HAP-1 (cell line): ENCODE measurements at places on chromosomes 11 and 22.
A peak's percentile ranks its signal among the peaks of the same experiment; 100 is the strongest.

DNA sequence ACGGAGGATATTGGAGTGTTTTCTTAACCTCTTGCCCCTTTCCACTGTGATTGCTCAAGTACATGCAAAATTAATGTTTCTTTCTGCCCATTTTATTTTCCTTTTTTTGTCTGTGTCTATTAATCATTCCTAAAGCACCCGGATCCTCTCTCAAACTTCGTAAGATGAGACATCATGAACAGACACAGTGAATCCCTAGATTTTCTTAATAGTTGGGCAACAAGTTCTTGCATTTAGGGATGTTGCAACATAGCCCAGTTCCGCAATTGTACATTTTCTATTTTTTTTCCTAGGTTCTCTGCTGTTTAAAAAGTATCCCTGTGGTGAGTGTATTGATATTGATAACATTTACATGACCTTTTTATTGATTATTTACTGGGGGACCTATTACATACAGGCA is 2.9 kb downstream of the FAM111A start:
- no peak for DNase-seq

- DNase-seq: no peak
These were observed 1.4 kb downstream of the OTOG start for GRCh38 chr11:17548444-17548843.

DNA sequence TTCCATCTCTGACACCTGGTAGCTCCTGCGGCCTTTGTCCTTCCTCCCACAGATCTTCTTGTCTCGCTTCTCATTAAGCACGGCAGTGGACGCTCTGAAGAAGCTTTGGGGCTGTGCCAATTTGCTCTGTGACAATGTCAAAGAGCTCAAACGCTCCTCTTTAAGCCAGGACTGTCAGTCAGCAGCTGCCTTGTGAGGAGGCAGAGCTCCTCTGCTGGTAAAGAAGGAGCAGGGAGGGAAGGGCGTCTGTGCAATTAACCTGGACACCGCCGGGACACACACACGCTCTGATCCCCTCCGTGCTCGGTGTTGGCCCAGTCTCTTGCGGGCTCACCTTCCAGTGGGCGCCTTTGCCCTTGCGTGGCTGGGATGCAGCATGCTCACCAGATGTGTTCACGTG is 373.9 kb downstream of the BRD1 start:
- DNase-seq: no peak

DNA sequence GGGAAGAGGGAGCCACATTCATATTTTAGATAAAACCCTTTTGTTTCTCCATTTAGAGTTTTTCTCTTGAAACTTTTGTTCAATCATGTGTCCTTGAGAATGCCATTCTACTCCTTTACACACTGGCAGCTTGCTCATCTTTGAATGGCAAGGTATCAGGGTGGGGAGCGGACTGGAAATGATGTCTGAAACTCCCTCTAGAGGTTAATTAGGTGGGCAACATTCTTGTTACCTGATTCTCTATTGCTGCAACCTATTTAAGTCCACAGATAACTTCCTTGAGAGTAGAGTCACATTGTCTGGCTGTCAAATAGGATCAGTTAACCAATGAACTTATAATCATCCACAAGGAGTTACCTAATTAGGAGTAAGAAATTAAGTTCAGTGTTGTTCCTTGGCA is 533.6 kb upstream of the API5 start:
- no peak for DNase-seq

DNA sequence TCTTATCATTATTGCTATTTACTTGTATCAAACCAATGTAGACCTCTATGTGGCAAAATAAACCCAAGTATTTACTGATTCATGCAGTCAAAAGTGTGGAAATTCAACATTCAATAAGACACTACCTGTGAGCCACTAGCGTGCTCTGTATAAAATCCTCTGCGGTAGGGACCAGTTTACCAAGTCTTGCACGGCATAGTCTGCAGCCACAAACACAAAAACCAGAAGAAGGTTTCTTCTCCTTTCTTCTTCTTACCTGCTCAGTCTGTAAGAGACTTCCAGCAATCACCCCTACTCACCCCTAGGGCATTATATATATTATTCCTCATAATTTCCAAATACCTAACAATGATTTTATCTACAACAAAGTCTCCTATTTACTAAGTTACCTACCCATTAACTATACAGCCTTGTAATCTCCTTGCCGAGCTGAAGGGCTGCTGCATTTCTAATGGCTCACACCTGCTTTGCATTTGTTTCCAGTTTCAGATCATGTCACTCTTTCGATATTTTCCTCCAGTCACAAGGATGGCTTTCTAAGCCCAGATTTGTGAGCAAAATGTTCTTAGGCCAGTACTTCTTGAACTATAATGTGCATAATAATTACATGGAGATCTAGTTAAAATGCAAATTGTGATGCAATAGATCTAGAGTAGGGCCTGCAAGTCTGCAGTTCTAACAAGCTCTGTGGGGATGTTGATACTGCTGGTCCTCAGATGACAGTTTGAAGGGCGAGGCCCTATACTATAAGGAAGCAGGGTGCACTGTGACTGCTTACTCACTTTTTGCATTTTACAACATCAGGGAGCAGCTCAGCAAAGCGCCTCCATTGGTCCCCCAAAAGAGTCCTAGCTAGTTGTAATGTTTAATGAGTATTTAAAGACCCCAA is 191.9 kb upstream of the DDI1 start:
- no peak for DNase-seq

GRCh38 chr22:45577746-45578523 is 75.3 kb downstream of the FBLN1 start:
- DNase-seq: peak; percentile 66

DNA sequence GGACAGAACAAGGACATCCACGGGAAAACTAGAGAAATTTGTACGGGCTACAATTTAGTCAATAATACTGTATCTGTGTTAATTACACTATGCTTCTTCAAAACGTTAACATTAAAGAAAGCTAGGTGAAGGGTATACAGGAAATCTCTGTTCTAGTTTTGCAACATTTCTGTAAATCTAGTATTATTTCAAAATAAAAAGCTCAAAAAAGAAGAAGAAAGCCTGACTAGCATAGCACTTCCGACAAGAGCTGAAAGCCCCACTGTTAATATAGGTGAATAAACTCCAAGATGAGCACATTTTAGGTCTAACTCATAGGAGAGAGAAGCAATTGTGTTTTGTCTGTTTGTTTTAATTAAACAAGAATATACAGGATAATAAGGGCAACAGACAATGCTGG is 299.7 kb downstream of the TTC28 start:
- no peak for DNase-seq

DNA sequence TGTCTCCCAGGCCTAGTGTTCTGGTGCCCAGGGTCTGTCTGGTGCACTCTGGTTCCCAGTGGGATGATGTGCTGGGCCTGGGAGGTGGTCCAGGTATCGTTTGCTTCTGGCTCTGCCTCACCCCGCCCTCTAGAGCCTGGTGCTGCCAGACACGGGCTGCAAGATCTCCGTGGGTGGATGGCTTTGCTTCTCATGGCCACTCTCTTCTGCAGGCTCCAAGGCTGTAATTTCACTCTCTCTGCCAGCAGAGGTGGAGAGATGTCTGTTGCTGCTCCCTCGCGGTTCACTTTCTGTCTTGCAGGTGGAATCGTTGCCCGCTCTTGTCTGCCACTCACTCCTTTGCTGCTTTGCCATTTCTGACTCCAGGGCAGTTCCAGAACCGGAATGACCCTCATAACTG is 13.4 kb downstream of the NADSYN1 start:
- no peak for DNase-seq

DNA sequence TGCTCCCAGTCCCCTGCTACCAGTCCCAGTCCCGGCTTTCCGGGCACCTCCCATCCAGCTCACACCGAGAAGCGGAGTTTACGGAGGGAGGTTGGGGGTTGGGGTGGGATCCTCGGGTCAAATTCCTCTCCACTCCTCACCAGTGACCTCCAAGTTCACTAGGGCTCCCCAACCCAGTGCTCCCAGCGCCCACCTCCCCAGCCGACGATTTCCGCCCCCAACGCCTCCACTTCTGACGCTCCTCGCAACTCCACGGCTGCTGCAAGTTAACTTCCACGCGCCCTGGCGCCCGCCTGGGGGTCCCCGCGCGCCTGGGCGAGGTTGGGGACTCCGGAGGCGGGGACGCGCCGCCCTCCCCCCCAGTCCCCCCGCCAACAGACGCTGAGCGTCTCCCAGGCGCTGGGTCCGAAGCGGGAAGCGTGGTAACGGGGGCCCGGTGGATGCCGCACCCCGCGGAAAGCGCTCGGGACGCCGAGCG is 526 bp downstream of the TPST2 start:
- DNase-seq: peak; percentile 61

DNA sequence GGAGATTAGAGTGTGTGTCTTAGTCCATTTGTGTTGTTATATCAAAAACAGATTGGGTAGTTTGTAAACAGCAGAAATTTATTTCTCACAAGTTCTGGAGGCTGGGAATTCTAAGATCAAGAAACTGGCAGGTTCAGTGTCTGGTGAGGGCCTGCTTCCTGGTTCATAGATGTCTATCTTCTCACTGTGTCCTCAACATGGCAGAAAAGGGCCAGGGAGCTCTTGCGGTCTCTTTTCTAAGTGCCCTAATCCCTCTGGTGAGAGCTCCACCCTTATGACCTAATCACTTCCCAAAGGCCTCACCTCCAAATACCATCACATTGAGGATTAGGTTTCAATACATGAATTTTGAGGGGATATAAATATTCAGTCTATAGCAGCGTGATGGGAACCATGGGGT is 25.5 kb upstream of the AMOTL1 start:
- no peak for DNase-seq

DNA sequence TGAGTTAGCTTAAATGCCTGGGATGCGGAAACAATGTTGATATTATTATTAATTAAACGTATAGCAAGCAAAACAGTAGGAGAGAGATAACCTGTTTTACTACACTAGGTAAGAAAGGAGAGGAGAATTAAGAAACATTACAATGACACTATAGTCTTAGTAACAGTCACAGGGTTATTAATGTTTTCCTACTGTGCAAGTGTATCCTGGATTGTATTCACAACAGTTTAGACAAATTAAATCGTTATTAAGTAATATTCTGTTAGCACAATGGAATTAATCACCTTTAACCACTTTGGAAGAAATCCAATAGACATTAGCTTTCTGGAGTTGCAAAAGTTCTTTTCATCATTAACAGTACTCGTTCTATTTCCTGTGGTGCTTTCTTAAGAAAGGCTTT is 3.4 kb downstream of the FAM181B start:
- no peak for DNase-seq

DNA sequence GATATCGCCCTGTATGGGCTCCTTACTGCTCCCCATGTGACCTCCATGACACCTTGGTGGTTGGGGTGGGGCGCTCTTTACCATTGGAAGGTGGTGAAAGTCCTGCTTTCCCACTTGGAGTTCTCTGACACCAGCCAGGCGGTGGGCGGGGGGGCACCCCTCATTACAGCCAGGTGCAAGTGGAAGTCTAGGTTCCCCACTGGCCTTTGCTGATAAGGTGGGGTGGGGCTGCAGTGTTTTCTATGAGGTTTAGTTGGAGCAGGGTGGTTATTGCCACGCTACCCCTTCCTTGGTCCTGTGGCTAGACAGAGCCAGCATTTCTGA is 5.5 kb upstream of the SLC37A2 start:
- DNase-seq: no peak

- DNase-seq: no peak
These were observed 74.1 kb downstream of the TRIM29 start for GRCh38 chr11:120063686-120064340.

- DNase-seq: no peak
These were observed at the start of gene TRIM34 for GRCh38 chr11:5624489-5625279. Gene TRIM34 (plus strand): TSS chr11:5625001. CDS start chr11:5632332, 7,331 bp downstream.

- no peak for DNase-seq
These were observed 36.2 kb downstream of the PISD start for GRCh38 chr22:31625661-31626426.

GRCh38 chr11:105878510-105878909 is 143.5 kb downstream of the MSANTD4 start:
- no peak for DNase-seq

DNA sequence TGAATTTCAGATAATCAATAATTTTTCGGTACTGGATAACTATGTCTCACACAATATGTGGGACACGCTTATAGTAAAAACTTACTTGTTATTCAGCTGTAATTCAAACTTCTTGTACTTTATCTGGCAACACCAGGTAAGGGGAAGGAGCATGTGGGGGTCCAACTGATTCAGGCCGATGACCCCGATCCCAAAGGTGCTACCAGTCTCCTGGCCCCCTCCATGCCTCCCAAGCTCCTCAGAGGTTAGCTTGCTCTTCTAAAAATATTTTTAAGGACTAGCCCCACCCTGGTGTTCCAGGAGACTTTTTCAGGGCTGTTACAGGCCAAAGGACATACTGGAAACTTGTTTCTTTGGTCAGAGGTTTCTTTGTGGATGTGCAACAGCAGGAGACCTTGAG is 61.8 kb upstream of the ALX4 start:
- no peak for DNase-seq

DNA sequence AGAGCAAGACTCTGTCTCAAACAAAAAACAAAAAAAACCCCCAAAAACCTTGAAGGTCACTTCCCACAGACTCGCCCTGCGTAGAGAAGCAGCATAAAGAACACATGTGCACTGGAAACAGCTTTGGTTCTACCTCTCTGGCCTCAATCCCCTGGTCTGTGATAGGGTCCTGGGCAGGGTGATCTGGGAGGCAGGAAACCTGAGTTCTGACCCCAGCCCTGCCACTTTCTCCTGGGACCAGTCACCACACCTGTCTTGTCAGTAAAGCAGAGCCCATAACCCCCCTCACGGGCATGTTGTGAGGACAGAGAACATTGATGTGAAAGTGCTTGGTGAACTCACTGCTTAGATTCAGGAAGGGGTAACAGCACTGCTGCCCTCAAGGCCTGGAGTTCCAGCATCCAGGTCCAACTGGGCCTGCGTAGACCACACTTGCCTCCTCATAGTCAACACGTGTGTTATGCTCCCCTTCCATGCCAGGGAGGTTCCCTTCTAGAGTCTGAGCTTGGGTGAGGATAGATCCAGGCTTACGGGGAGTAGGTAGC is 11.4 kb downstream of the UCP2 start:
- no peak for DNase-seq

DNA sequence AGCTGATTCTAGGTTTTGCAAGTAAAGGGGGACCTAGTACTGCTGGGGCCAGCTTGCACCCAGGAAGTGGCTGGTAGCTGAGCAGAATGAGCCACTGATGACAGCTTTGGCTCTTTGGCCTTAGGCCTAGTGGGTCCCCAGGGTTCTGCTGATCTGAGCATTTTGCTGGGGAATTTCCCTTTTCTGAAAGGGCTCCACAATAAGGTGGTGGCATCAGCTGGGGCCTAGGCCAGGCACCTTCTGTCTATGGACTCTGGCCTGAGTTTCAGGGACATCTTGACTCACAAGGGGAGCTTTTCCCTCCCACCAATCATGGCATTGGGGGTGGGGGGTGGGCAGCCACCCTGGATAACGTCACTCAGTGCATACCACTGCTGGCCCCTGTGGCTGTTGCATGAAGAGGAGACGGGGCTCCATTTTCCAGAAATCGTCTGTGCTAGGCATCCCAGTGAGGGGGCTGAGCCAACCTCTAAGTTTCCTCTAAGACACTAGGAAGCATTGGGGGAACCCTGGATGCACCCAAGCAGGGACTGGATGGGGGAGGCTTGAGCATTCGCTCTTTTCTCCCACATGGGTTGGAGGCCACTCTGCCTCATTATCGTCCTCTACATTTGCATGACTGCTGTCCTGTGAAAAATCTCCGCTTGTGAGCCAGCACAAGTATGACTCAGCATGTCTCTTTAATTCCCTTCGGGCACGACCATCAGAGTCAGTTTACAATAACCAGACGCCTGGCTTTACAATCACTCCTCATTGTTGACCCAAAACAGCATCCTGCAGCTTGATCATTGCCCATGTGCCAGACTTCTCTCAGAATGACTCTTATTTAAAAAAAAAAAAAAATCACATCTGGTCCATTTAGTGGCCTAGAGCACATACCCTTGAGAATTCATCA is 145.0 kb upstream of the THY1 start:
- peak; percentile 78 for DNase-seq
